Left cardiac atrium (tissue), 4 donors: ENCODE measurements at places on chromosomes 2 and 18. TPM values are rescaled to one million over a fixed set of nuclear protein-coding genes. Genes with fewer than 3 reads are reported as not detected.
A peak's percentile ranks its signal among the peaks of the same experiment; 100 is the strongest.

DNA sequence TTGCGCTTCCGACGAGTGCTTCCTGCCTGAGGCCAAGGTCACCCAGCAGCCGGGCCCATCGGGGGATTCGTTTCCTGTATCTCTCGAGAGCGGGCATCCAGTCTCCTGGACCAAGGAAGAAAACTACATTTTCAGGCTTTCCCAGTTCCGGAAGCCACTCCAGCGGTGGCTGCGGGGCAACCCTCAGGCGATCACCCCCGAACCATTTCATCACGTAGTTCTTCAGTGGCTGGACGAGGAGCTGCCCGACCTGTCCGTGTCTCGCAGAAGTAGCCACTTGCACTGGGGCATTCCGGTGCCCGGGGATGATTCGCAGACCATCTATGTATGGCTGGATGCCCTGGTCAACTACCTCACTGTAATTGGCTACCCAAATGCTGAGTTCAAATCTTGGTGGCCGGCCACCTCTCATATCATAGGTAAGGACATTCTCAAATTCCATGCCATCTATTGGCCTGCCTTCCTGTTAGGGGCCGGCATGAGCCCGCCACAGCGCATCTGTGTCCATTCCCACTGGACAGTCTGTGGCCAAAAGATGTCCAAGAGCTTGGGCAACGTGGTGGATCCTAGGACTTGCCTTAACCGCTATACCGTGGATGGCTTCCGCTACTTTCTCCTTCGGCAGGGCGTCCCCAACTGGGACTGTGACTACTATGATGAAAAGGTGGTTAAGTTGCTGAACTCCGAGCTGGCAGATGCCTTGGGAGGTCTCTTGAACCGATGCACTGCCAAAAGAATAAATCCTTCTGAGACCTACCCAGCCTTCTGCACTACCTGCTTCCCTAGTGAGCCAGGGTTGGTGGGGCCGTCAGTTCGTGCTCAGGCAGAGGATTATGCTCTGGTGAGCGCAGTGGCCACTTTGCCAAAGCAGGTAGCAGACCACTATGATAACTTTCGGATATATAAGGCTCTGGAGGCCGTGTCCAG is 1.0 kb downstream of the MARS2 start:
- peak; percentile 32 for DNase-seq

GRCh38 chr2:165268754-165269153 is 29.5 kb downstream of the SCN2A start:
- no peak for DNase-seq

DNA sequence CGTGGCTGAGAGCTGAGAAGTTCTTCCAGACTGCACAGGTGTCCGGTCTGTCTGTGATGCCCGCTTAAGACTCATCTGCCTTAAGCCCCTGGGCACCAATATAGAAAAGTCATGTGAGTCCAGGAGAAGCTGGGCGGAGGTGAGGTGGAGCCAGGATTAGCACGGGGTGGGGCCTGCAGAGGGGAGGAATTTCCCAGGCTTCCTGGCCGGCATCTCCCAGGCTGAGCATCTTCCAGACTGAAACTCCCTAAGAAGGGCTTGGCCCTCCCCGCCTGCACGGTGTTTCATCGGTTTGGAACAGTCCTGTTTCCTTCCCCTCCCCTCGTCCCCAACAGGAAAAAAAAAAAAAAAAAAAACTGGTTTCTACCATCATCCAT is 270.3 kb downstream of the ATAD2B start:
- no peak for DNase-seq

DNA sequence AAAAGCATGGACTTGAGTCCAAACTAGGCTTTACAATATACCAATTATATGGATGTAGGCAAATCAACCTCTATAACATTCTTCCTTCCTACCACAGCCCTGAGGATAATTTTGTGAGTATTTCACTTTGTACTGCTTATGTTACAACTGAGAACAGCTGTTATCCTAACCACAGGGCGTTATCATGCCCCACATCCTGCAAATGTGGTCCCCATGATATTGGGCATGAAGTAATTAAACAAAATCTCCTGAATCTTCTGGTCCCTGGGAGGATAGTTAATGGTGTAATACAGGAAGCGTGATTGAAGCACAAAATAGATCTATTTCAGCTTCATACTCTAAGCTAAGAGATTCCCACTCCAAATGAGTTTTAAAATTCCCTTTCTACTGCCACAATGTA is 223.6 kb downstream of the CDH20 start:
- DNase-seq, result no peak

- no peak for DNase-seq
These were observed 431.6 kb downstream of the METTL4 start for GRCh38 chr18:2139691-2140090.

GRCh38 chr18:40864846-40865245 is 1090.2 kb upstream of the PIK3C3 start:
- DNase-seq, result no peak

- no peak for DNase-seq
These were observed 10.4 kb upstream of the ARID5A start for GRCh38 chr2:96526101-96526591.

DNA sequence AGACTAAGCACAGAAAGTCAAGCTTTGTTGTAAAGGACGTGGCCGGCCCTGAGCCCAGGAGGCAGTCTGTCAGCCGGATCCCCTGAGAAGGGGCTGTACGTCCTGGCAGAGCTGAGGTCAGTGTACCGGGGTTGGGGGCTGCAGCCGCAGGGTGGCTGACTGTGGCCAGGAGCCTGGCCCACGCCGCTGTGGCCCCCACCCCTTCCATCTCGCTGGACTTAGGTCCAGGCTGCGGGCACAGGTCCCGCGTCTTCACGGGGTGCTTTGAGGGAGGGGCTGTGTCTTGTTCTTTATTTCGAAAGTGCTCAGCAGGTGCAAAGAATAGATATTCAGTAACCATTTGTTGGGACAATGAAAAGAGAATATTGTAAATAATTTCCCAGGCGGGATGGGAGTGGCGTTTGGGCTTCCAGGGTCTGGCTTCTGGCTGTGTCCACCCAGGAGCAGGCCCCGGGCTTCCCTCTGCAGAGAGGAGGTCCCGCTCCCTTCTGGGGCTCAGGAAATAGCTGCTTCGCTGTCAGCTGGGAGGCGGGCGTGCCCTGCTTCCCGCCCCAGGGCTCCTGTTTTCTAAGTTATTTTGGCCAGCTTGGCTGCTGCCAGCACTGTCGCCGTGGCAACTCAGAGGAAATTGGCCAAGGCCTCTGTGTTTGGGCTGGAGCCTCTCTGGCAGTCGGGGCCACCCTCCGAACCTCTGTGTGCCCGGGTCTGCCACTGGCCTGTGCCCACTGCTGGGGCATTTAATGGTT is 7.4 kb downstream of the NFATC1 start:
- DNase-seq, result peak; percentile 87

DNA sequence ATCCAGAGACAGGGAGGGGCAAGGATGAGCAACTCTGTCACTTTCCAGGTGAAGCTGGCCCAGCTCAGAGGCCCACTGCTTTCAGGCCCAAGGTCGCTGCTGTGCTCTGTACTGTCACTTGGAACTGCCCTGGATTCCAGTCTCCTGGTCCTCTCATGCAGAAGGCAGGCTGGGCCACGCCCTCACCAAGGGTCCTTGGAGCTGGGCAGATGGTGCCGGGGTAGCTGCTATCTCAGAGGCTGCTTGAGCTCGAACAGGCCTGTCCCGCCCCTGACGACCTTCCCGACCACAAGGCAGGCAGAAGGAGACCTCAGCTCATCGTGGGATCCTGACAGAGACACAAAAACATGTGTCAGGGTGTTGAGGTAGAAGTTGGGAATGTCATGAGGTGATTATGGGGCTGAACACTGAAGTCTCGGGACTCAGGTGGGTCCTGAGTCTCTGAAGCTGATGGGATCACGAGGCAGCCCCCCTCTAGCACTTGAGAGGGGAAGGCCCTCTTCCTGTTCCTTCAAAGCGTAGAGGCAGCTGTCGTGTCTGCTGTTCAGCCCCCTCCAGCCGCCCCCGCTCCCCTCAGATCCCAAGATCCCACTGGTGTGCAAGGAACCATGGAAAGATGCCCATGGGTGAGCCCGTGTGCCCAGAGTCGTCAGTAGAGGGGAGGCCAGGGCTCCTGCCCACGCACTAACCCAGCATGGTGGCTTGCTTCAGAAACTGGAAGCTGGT is 78.3 kb downstream of the POLR1A start:
- DNase-seq, result peak; percentile 26

Gene VWC2L
- total RNA-seq, result not detected

Gene FAM110C
- total RNA-seq, result 6.2 TPM

DNA sequence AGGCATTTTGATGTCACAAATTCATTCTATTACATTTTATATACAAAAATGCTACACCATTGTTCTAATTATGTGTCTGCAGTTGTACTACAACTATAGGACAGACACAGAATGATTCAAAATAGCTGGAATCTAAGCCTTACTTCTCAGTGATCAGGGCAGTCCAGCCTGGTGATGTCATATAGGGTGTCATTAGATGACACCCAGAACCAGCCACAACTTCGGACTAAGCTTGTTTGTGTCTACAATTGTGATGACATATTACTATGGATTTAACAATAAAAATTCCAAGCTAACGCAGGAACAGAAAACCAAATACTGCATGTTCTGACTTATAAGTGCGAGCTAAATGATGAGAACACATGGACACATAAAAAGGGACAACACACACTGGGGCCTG is 31.0 kb downstream of the M1AP start:
- DNase-seq, result no peak

GRCh38 chr2:173898178-173898668 is 67.0 kb downstream of the SP3 start:
- DNase-seq, result no peak

DNA sequence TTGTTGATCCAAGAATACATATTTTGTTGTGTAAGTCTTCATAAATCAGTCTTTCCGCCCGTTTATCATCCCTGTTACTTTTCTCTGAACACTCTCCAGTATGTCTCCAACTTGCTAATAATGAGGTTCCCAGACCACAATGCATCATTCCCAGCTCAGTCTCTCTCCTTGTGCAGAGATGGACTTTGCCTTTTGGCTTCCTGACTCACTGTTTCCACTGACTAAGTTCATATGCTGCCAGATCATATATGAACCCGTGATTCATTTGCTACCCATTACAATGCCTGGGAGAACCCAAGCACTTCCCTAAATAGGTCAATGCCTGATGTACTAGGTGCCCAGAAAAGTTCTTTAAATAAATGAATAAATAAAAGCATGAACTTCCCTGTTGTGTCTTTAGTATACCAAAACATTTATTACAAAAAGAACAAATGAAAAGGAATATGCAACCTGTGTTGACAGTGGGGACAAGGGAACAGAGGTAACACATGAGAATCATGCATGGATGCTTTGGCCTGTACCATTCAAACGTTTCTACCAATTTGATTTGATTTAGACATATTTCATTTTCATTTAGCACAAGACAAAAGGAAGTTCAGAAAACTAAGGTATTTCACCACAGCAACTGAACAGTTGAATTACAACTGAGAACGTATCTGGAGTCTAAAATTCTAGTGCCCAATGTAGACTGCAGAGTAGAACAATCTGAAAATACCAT is 215.4 kb upstream of the HNRNPA3 start:
- no peak for DNase-seq

DNA sequence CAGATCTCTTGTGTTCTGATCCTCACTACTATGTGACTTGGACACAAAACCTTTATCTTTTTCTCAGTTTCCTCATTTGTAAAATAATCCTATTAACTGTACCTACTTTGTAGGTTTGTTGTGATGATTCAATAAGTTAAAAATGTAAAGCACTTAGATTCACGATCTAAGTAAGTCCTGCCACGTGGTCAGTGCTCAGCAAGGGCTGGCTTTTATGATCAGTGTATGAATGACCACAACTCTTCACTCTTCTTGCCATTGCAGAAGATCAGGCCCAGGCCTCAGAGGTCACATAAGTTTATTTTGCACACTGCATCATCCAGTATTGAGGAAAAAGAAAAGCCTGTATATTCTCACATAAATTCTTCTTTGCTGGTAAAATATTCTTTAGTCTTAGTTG is 1192.5 kb upstream of the ACVR2A start:
- DNase-seq, result no peak

GRCh38 chr2:66408905-66409304 is 26.0 kb upstream of the MEIS1 start:
- DNase-seq, result no peak
